ENCODE measurements at places on chromosomes 16 and 17. TPM values are rescaled to one million over a fixed set of nuclear protein-coding genes. Genes with fewer than 3 reads are reported as not detected.
A peak's percentile ranks its signal among the peaks of the same experiment; 100 is the strongest.

HSD17B2 gene
- not detected for total RNA-seq

DNA sequence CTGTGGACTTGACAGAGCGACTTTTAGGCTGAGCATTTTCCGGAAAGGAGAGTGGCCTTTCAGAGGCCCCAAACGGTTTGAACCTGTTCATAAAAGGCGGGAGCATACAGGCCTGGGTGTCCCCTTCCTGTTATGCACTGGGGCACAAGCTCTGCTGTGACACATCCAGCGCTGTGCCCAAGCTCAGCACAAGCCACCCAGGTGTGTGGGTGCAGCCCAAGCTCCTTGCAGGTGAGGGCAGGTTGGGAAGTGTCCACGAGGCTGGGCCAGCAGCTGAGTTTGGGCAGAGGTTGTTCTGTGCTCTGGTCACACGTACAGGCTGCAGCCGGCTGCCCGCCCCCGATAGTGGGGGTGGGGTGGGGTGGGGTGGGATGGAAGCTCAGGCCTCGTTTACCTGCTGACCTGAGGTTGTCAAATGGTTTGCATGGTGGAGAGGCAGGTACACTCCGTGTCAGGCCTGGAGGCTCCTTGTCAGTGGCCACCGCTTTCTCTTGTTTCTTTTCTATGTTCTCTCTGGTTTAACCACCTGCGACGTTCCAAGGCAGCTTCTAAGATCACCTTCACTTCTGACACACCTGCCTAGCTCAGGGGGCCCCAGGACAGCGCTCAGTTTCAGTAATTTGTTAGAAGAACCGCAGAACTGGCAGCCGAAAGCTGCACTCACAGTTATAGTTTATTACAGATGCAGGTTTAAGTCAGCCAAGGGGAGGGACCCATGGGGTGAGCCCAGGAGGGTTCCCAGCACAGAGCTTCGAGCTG, 194.7 kb upstream of the CIBAR2 start:
- no peak for DNase-seq
- H3K36me3 ChIP-seq: no peaks in the 10 kb centered on the region
- H3K4me3 ChIP-seq: no peak overlapping the region
- peak overlapping the region; percentile 27 for H3K27ac ChIP-seq
- H3K27me3 ChIP-seq: no peaks in the 10 kb centered on the region

DNA sequence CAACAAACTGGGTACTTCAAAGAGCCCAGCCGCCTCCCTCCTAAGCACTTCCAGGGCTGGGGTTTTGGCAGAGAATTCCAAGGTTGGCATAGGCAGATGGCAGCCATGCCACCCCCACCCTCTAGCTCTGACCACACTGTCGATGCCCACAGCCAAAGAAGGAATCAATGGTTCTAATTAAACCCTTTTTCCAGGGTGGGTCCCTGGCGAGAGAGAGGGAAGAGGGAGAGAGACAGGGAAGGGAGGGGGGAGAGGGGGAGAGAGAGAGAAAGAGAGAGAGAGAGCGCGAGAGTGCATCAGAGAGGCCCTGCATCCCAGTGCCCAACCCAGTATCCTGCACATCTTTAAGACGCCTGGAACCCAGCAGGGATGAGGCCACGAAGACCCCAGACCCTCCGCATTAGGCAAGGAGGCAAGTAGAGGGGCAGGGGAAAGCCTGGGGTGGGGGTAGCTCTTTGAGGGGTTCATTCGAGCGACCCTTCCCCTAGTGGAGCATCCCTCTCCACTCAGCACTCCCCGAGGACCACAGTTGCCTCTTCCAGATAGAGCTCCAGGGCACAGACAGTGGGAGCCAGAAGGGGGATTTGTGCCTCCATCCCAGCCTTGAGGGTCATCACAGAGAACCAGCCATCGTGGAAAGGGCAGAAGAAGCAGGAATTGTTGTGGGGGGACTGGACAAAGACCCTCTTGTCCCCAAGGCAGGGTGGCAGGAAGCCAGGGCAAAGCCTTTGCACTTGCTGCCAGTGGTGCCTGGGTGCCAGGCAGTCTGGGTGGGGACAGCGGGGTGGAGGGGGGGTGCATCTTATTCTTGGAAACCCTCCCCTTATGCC, 2.6 kb downstream of the SRCIN1 start:
- DNase-seq: no peak
- H3K36me3 ChIP-seq: no peaks in the 10 kb centered on the region
- H3K4me3 ChIP-seq: no peak overlapping the region
- H3K27me3 ChIP-seq: no peaks in the 10 kb centered on the region
- no peaks in the 10 kb centered on the region for H3K4me1 ChIP-seq
- no peak overlapping the region for H3K27ac ChIP-seq

GRCh38 chr16:69145658-69146057, 13.2 kb downstream of the UTP4 start:
- H3K27me3 ChIP-seq: no peaks in the 10 kb centered on the region
- DNase-seq: no peak
- H3K4me1 ChIP-seq: no peaks in the 10 kb centered on the region
- H3K4me3 ChIP-seq: no peak overlapping the region
- H3K36me3 ChIP-seq: no peaks in the 10 kb centered on the region
- no peak overlapping the region for H3K27ac ChIP-seq

GRCh38 chr17:57849874-57850754, at the start of gene MRPS23:
TSS of gene MRPS23 (minus strand) at chr17:57850044. CDS start at chr17:57850010, 34 bp downstream.
- H3K27ac ChIP-seq: peak within 1 kb of the TSS; percentile 92
- peak; percentile 98 for DNase-seq
- H3K27me3 ChIP-seq: no peaks in the 10 kb centered on the region
- H3K4me1 ChIP-seq: peaks cover 4% of the 10 kb centered on the region
- H3K4me3 ChIP-seq: peak within 1 kb of the TSS; percentile 99
- H3K36me3 ChIP-seq: no peaks in the 10 kb centered on the region
